ENCODE measurements at places on chromosomes 2 and 18.

DNA sequence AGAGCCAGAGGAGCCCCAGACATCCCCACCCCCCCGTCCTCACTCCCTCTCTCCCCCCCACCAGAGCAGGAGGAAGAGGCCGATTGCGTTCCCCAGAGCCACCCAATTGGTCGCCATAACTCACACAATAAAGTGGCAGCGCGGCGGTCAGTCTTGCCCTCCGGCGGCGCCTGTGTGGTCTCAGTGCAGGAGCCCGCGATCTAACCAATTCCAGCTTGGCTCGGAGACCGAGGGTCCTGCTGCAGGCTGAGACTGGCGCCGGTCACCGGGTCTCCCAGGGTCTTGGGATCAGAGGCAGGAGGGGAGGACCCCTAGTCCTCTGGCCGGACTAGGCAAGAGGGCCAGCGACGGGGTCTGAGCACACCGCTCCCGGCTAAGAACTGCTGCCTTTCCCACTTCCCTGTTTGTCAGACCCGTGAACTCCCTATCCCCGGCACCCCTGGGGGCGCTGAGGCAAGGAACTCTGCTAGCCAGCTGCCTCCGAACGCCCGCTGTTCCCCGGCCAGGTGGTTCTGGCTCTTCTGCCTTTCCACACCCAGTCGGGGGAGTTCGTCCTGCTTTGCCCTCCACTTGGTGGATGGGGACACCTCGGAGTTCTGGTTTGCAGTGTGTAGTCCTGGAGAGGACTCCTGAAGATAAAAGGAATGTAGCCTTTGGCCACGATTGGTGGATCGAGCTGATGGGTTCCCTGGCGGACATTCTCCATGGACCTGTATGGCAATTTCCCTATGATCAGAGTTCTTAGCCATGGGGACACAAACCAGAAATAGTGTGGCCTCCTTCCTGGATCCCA lies 1.0 kb upstream of the HOXD12 start:
- no peak for DNase-seq

DNA sequence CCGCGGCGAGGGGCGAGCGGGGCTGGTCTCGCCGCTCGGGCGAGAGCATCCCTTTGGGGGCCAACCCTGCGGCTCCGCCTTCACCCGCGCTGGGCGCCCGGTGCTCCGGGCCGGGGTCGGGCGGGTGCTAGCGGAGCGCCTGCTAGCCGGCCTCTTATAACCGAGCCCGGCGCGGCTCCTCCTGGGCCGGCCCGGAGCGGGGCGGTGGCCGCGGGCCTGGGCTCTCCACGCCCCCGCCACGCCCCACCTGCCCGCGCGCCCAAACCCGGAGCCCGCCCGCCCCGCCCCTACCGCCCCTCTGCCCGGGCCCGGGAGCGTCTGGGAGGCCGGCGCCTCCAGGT lies at the start of gene FOXI3:
TSS of gene FOXI3 (minus strand) at position 129 of the 341 bp plus-strand sequence. CDS start 158 bp downstream, outside the sequence.
- no peak for DNase-seq

DNA sequence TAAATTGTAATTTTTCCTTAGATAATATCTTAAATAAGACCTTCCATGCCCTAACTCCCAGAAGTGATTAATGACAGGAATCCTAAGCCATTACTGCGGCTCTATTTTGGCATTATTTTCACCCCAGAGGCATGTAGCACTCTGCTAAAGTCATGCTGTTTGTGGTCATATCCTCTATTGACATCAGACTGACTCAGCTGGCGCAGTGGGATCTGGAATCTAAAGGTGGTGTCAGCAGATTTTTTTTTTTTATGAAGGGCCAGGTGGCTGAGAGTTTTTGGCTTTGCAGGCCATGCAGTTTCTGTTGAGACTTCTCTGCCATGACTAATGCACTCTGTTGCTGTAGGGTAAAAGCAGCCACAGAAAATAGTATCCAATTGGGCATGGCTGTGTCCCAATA lies 64.1 kb upstream of the ACVR1C start:
- no peak for DNase-seq

GRCh38 chr2:204110338-204110741 lies 173.8 kb downstream of the ICOS start:
- no peak for DNase-seq

DNA sequence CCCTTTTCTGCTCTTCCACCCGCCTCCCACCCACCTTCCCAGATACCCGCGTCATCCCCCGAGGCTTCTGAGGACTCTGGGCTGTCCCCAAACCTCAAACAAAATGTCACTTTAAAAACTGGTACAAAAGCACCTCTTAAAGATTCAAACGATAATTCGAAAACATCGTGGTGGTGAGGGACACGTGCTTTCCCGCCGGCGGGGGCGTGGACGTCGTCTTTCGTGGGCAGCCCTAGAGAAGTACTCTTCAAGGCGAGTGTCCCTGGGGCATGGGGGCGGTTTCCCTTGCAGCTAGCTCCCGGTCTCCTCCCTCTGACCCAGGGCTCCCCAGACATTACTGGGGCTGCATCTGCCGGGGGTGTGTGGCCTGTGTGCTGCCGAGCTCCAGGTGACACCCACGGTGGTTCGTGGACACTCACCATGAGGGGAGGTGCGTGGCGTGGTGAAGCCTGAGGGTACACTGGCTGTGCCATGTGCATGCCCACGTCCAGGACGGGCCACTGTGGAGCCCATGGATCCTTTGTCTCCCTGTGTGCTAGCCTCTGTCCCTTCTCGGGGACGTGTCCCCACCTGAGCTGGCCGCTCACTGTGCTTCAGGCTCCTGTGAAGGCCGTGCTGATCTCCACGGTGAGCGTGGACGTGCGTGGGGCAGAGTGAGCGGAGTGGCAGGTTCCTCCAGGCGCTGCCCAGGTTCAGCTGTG lies 117.8 kb downstream of the NFATC1 start:
- DNase-seq, result no peak

DNA sequence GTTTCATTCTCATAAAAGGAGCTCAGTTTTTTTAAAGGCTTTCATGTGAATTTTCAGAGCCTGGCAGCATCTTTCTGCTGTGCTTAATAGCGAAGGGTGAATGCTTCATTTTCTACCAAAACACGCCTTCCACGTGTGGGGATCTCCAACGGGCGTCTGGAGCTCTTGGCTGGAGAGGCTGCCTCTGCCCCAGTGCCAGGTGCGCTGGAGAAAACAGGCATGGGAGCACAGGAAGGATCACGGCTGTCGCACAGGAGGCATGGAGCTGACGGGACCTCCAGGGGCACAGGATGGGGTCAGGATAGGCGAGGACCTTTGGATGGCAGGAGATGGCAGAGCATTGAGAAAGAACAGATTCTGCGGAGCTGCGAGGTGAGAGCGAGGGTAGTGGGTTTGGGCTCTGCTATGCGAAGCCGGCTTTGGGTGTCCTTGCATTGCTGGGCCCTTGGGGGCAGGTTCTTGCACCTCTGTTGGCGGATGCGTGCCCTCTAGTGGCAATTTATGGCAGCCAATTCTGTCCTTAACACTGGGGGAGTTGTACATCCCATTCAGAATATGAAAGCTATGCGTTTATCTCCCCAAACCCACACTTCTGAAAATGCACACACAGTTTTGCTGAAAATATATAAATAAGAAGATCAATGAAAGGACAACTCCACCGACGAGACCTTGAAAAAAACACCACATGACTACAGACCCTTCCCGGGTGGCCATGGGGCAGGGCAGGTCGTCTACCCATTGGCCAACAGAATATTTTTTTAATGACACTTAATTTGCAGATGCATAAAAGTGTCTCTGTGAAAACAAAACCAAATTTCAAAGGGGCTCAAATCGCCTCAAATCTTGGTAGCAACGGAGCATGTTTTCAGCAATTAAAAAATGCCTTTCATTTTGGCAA lies 90.4 kb upstream of the SLC35G4 start:
- DNase-seq, result no peak

DNA sequence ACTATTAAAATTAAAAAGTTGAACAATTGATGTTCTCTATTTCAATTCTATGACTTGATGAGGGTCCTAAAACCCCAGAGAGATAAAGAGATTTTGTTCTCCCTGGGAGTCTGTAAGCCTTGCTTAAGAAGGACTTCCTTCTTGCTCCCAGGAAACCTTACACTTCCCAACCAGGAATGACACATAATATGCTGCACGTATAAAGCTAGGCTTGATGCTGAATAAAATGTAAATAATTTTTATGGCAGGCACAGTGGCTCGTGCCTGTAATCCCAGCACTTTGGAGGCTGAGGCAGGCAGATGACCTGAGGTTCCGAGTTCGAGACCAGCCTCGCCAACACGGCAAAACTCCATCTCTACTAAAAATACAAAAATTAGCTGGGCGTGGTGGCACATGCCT lies 27.8 kb downstream of the SPIRE1 start:
- DNase-seq, result no peak

DNA sequence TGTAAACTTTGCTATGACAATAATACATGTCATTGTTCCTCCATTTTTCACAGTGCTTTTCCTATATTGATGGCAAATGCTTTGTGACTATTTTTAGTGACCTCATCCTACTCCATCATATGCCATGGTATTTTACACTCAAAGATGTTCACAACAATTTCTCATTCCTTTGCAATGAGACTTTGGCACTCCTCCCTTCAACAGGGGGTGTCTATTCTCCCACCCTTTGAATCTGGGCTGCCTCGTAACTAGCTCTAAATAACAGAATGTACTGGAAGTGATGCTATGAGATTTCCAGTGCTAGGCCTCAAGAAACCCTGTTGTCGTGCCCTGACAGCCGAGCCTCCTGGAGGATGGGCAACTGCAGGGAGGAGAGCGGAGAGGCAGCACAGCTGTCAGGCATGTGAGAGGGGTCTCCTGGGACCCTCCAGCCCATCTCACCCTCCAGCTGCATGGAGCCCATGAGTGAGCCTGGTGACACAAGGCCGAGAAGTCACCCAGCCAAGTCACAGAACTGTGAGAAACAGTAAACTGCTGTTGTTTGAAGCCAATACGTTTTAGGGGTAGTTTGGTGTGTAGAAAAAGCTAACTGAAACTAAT lies 103.1 kb upstream of the APCDD1 start:
- no peak for DNase-seq

GRCh38 chr2:202418511-202418910 lies 42.4 kb downstream of the BMPR2 start:
- no peak for DNase-seq

DNA sequence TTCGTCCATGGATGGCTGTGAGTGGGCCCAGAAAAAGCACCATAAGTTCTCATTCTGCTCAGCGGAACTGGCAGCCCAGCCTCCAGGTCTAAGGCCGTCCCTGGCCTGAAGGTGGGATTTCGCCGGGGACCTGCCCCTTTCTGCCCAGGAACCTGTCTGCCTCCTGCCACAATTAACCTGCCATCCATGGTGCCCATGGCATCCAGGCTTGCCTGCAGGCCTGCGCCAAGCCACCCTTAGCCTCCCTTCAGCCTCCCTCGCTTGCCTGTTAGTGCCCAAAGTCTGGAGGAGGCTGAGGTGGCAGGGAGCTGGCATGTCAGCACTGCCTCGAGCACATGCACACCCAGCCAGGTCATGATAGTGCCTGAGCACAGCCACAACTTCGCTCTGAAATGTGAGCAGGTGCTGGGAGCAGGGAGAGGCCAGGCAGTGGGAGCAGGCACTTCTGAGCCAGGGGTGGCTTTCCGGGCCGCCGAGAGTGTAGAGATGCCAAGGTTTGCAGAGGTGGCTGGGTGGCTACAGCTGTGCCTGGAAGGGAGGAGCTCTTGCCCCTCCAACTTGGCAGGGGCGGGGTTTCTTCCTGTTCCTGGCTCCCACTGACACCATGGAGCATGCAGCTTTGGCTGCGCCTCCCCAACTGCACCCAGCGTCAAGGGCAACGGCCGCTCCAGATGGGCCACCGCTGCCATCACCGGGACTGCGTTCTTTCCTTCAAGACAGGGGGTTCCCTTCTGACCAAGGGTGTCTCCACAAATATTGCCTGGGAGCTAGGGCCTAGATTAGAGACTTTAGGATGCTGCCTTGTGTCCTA lies 648.9 kb upstream of the VRK2 start:
- no peak for DNase-seq

DNA sequence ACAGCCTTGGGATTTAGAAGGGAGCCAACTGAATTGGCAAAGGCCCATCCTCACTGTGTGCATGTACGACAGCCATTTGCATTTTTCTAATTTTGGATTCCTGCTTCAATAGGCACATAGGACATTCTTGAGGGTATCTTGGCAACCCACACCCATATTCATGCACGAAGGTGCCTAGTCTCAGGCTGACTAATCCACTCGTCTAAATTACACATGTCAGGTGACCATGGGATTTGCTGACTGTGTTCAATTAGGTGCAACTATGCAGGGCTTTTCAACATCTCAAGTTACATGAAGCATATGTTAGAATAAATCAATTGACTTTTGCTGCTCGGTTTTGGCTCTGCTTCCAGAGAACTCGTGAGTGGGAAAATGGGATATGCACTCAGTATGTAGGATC lies 249.7 kb downstream of the SP3 start:
- DNase-seq, result no peak

GRCh38 chr2:162244541-162245031 lies 1.3 kb upstream of the FAP start:
- peak; percentile 5 for DNase-seq

DNA sequence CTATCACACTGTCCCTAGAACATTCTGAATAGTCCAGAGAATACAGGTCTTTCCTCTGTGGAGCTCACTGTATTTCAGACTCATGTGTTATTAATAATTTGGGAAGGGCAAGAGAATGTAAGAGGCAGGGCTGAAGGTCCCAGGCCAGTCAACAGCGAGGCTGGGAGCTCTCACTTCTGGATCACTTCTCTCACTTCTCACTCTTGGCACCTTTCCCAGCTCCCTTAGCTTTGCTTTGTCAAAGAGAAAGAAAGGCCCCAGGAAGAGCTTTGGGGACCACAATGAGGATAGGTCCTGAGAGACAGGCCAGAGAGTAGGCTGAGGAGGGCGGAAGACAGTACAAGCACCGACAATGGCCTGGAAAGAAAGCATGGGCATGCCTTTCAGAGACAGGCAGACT lies 11.2 kb downstream of the EFR3B start:
- DNase-seq, result no peak

GRCh38 chr18:59752666-59753065 lies 55.4 kb upstream of the CCBE1 start:
- DNase-seq, result no peak

DNA sequence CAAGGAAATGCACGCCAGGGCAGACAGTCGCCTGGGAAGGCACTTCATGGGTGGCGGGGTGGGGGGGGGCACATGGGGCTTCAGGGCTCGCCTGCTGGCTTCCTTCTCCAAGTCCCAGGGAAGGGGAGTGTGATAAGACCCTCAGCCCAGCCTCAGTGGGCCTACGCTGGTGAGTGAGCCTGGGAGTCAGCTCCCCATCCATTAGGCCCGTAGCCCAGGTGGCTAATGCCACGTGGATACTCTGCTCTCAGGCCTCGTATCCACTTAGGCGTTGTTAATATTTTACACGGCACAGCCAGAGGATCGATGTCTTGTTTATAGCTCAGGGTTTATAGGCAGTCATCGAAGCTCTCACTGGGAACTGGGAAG lies 47.1 kb downstream of the KCNIP3 start:
- no peak for DNase-seq

DNA sequence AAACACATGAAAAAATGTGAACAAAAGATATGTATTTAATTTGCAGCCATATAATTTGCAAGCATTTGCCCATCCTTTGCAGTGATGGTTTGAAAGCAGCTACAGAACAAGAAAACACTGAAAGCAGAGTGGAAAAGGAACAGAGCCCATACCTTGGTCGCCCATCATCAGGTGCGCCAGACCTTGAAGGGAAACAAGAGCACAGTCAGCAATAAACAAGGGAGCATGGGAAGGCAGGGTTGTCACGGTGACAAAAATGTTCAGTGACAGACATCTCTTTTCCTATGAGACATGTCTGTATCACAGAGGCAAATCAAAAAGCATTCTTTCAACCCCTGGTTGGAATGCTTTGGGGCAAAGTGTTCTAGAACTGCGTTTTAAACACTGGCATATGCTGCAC lies 109.4 kb downstream of the NRXN1 start:
- DNase-seq, result no peak
